ENCODE measurements at places on chromosomes 4 and X.

GRCh38 chr4:38360201-38360600 lies 303.8 kb upstream of the KLF3 start:
- no peak for DNase-seq

DNA sequence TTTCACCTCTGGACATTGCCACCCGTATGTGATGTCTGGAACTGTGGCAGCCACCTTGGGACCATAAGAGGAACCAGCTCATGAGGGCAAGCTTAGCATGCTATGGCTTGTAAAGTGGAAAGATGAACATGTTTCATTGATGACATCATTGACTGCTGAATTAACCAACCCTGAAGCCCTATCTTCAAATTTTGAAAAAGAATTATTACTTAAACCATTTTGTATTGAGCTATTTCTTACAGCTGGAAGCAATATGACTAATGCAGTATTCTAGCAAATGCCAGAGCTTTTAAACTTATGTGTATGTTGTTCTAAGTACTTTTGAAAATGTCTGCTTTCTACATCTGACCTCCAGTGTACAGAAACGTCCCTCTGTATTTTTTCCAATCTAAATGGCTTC lies 18.1 kb downstream of the GUCY2F start:
- no peak for DNase-seq

- DNase-seq, result no peak
Observed at GRCh38 chr4:69910016-69910782, 20.7 kb upstream of the CSN1S1 start.

GRCh38 chrX:115562480-115562847 lies 1.5 kb downstream of the PLS3 start:
- DNase-seq, result no peak

DNA sequence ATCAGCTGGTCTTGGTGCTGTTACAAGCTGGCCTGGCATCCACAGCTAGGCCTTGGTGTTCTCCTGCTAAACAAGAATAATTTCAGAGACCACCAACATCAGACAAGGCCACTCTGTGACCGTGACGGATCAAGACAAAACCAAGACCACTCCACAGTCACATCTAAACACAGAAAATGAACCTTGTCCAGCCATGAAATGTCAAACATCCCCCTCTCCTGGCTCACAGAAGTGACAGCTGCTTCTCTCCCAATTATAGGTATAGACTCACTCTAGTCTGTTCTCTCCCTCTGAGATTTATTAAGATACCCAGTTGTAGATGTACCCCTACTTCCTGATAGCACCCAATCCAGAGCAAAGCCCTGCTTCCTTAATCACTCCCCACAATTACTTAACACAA lies 40.4 kb downstream of the EFHC2 start:
- no peak for DNase-seq
